Activated gamma-delta T cell (primary cell): ENCODE measurements at places on chromosomes 5 and 9.

DNA sequence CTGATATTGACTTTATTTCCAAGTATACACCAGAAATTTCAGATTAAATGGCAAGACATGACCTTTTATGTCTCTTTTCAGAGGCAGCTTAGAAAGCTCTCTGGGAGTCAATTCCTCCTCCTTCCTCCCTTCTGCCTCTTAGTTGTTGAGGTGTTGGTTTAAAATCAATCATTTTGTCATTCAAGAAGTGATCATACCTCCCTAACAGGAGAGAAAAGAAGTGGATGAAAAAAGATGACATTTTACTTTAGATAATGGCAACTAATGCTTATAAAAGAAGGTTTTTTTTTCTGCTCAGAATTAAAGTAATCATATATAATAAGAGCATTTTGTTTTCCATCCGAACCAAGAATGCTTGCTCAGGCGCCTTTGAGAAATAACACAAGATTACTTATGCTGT is 448.7 kb downstream of the CTNND2 start:
- no peak for DNase-seq

DNA sequence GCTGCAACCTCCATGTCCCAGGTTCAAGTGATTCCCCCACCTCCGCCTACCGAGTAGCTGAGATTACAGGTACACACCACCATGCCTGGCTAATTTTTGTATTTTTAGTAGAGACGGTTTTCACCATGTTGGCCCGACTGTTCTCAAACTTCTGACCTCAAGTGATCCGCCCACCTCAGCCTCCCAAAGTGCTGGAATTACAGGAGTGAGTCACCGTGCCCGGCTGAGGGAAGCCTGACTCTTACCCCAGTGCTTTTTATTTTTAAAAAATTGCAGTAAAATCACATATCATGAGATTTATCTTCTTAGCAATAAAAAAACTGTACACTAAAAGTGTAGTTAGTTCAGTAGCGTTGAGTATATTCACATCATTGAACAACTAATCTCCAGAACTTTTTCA is 105.3 kb downstream of the SLIT3 start:
- DNase-seq, result no peak

- no peak for DNase-seq
Measured at GRCh38 chr5:15483351-15484097, 16.5 kb upstream of the FBXL7 start.

GRCh38 chr5:136141561-136141960 is 8.9 kb downstream of the SMAD5 start:
- DNase-seq, result no peak

DNA sequence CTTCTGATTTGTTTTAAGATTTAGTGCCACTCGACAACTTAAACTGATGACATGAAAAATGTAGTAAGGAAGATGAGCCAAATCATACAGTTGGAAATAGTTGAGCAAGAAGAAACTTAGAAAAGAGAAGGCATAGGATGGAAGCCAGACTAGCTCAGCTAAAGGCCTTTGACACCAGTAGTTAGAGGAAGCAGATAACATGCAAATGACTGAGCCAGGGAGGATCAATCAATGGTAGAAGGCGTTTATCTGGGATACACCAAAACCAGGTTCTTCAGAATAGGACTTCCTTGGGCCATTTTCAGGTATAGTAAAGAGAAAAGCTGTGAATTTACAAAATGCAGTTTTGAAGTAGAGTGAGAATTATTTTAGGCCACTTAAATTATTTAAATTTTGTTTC is 3.2 kb downstream of the TDRD7 start:
- no peak for DNase-seq

DNA sequence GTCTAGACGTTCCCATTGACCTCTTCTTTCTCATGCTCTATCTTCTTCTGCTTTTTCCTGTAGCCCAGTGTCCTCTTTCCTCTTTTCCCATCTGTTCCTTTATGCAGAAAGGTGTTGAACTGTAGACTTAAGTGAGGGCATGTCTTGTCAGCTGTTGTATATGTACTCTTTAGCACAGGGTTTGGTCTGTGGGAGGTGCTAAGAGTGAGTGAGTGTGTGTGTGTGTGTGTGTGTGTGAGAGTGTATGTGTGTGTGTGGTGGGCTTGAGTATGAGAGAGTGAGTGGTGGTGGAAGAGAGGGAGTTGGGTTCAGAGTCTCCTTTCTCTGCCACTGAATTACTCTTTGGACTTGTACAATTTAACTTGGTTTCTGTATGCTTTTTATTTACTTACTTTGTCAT is 10.3 kb upstream of the ROPN1L start:
- DNase-seq, result no peak

DNA sequence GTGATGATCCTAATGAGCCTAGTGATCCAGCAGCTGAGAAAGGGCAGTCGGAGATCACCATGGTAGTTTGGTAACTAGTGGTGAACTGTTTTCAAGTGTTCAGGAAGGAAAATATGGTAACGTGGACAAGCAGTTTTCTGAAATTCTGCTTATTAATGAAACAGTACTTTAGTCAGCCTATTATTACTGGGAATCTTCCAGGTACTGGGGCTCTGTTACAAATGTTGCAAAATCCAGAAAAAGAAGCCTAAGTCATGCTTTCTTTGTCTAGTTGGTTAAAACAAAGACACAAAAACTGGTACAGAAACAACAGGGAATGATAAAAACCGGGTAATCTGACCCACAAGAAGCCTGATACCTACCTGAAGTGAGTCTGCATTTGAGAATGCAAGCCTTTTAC is 18.2 kb downstream of the TTC23L start:
- DNase-seq, result no peak

DNA sequence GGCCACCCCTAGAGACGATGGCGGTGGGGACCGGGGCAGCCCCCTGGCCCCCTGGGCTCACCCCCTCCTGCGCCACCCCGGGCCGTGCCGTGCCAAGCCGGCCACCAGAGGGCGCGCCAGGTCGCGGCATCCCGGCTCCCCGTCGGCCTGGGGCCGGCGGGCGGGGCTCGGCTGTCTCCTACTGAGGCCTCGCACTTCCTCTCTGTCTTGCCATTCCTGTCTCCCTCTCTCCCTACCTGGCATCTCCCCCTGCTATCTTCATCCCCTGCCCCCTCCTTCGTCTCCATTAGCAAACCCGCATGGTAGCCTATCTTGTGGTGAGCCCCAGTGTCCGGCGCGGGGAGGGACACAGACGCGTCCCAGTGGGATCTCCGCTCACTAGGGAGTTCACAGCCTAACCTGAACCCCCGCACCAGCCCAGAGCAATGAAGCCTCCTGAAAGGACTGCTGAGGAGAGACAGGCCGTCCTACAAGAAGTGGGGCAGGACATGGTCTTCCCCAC is 29.8 kb upstream of the FABP6 start:
- peak; percentile 34 for DNase-seq

- DNase-seq, result peak; percentile 5
Measured at GRCh38 chr5:77180167-77181081, 30.1 kb upstream of the PDE8B start.

DNA sequence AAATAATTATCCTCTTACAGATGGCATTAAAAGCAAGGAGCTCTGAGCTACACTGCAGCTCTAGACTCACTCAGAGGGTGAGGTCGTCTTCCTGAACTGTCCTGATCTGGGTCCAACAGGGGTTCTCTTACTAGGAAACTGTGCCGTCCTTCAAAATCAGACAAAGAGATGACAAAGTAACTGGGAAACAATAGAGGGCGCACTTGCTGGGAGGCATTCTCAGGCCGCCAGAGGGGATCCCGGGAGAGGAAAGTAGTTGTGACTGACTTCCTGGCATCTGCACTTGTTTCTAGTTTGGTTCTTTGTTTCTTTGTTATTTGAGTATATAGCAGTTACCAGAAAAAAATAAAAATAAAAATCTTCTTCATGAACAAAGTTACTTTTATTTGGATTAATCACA is 142.9 kb upstream of the MSX2 start:
- no peak for DNase-seq

DNA sequence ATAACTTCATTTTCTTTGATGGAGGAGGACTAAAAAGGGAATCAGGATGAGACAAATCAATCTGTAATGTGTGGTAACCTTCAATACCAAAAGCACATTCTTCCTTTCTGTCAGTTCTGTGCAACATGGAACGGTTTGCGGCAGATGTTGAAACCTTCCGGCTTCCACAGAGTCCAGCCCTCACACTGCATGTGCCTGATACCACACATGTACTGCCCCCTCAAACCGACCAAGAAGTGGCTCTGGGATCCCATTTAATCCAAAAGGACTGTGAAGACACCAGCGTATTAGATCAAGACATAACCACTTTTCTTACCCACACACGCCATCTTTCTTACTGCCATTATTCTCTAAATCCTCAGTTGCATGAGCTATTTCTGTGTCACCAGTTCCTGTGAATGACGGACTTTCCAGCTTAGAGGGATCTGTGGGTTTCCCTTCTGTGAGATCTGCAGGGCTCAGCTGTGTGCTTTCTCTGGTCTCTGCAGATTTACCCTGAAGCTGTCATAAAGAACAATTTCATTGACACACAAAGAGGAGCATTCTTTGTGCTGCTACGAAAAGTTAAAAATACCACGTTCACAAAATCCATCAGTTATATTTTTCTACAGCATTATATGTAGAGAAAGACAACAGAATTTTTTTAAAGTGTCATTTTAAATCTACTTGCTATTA is 25.8 kb downstream of the NSUN2 start:
- no peak for DNase-seq

DNA sequence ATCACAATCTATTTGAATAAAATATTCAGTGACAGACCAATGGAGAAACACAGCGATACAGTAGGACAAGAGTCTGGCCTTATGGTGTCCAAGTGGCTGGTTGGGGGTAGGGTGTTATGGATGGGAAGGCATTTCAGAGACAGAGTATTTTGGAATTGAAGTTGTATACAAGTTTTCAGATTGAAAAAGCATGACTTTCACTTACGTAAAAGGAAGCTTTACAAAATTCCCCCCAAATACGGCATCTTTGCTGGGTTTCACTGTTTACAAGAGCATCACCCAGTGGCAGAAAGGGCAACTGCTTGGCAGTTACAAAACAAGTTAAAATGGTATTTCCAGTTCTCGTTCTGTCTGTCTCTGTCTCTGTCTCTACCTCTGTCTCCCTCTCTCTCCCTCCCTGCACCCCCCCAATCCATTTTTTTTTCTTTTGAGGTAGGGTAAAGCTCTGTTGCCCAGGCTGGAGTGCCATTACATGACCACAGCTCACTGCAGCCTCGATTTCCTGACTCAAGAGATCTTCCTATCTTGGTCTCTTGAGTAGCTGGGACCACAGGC is 86.2 kb downstream of the PTPN3 start:
- DNase-seq, result no peak

DNA sequence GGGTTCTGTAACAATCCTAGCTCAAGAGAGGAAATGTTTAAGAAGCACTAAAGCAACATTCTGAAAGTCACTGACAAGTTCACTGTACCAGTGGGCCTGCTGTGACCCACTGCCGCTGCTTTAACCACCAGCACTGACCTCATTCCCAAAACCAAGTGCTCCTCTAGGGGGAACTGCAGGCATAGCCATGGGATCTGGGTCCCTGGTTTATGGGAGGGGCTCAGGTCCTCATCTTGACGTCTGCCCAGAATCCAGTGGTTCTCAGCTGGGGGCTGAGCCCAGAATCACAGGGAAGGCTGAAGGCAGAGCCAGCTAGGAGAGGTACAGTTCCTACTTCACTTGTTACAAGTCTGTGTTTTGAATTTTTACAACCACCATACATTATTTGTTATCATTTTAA is 36.1 kb upstream of the SLC2A8 start:
- DNase-seq, result no peak

DNA sequence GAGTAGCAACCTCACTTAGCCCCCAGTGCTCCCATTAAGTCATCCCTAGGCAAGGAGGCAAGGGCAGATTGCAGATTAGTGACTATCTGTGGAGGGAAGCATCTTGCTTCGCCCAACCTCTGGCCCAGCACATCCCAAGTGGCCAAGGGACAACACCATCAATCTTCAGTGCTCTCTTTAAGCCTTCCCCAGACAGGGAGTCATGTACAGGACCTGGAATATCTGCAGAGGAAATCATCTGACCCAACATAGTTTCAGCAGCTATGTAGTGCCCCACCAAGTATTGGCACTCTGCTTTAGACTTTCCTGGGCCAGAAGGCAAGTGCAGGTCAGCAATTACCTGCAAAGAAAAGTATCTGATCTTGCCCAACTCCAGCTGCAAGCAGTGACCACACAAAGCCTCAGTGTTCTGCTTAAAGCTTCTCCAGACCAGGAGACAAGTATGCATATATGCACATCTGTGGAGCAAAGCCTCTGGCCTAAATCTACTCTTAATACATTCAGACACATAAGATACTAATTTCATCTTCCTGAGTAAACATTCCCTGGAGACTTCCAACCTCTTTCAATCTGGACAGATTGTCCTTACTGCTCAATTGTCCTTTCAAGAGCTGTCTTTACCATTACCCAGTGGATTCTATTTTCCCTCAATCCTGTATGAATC is 224.8 kb upstream of the VLDLR start:
- DNase-seq, result no peak

DNA sequence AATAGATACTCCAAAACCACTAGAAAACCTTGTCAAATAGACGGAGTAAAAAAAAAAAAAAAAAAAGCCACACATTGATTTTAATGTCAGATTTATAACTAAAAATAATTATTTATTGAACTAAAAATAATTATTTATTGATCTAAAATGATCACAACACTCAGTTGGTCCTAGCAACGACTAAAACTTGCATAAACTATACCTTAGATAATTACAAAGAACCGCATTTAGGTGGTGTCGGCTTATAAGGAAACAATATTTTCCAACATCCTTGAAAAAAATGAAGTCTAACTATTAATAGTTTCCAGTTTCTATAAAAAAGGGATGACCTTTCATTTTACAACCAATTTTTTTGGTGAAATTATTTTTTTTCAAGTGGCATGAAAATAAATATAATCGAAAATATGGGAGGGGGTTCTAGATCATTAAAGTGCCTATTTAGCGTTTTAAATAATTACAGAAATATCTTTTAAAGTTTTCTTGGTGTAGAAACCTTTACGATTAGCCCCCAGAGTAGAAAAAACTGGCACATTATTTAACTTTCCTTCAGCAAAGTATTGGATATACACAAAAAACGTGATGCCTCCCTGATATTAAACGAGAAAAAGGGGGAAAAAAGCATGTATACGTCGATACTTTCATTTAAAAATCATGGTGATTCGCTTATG is 3.7 kb downstream of the ARRDC3 start:
- DNase-seq, result no peak

- no peak for DNase-seq
Measured at GRCh38 chr5:98514215-98514614, 259.2 kb upstream of the RGMB start.

DNA sequence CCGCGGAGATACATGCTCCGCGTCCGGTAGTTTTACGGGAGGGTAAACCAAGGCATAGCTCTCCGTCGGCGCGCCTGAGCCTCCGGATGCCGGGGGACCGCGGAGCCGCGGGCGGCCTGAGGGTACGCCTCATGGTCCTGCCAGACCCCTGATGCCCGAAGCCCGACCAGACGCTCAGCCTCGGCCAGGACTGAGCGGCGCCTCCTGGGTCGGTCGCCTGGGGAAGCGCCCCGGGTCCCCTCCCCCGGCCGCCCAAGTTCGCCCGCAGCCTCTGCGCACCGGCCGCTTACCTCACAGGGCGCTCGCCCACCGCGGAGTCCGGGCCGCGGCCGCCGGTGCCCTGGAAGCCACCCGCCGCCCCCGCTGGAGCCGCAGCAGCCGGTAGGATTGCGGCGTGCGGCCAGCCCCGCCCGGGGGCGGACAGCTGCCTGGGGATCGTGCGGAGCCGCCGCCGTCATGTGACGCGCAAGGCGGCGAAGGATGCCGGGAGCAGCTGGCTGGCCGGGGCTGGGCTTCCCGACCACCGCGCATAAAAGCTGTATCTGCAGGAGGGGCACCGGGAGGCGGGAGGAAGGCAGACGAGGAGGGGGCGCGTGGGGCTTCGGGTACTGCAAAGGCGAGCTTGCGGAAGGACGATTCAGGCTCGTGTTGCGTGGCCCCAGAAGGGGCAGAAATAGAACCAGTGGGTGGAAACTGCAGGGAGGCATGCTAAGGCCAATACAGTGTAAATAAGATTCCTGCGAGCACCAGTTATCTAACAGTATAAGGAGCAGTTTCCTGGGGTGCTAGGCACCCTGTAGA is at the start of gene FBXO10:
Gene FBXO10, minus strand, starts transcription at position 460 of the 801 bp plus-strand sequence. CDS start 34,612 bp downstream, outside the sequence.
- DNase-seq, result peak; percentile 38
